Stimulated activated CD4-positive, alpha-beta T cell treated with anti-CD3 and anti-CD28 coated beads, Interleukin-4, amount 100 ng/mL, for 48 hours (primary cell): ENCODE measurements at places on chromosomes 12 and 14.

DNA sequence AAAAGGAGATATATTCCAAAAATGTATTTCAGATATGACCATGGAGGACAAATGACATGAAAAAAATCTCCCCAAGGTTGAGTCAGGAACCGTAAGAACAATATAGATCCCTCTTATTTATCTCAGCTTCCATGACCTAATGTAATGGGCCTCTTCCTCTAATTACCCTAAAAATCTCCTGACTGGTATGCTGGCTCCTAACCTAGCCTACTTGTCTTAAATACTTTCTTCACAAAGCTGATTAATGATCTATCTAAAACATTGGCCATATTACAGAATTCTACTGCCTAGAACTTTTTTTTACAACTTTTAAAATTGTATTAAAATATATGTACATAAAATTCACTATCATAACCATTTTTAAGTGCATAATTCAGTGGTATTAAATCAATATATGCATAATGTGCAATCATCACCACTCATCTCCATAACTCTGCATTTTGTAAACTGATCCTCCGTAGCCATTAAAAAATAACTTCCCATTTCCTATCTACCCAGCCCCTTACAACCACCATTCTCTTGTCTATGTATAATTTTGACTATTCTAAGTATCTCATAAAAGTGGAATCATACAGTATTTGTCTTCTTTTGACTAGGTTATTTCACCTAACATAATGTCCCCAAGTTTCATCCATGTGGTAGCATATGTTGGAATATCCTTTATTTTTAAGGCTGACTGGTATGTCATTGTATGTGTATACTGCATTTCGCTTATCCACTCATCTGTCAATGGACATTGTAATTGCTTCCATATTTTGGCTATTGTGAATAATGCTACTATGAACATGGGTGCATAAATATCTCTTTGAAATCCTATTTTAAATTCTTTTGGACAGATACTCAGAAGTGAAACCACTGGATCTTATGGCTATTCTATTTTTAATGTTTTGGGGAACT is 464.6 kb downstream of the ADAMTS20 start:
- DNase-seq: no peak

DNA sequence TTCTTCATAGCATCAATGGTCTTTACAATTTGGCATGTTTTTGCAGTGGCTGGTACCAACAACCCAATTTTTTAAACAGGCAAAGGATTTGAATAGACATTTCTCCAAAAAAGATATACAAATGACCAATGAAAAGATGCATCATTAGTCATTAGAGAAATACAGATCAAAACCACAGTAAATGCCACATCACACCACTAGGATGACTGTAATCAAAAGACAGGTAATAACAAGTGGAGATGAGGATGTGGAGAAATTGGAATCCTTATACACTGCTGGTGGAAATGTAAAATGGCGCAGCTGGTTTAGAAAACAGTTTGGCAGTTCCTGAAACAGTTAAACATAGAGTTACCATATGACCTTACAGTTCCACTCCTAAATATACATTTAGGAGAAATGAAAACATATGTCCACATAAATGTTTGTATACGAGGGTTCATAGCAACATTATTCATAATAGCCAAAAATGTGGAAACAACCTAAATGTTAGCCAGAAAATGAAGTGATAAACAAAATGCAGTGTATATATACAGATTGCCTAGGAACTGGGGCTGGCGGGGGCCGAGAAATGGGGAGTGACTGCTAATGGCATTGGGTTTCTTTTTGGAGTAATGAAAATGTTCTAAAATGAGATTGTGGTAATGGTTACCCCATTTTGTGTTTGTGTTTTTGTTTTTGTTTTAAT is 55.2 kb downstream of the TGFB3 start:
- no peak for DNase-seq

DNA sequence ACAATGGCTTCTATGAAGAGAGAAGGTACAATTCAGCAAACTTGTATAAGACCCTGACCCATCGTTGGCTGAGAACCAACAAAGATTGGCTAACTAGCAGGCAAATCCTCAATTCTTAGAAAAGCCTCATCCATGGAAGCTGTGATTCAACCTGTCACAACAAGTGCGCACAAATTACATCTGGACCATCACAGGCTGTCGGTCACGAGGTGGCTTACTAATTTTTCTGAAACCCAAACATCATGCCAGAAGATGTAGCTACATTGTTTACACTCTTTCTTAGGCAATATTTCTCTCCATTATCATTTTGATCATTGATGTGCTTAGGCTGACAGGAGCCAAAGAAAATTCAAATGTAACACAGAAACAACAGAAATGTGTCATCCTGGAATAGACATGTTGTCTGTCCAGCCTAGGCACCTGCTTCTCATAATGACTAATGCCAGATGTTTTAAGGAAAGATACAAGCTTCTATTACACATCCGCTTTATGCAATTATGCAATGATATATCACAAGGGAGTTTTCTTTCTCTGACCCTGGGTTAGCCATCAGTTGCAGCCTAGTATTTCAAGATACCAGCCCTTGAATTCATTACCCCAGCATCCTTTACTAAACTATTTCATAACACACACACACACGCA is 92.9 kb upstream of the DIO2 start:
- DNase-seq: no peak

GRCh38 chr12:31226639-31227038 is 99.3 kb downstream of the SINHCAF start:
- no peak for DNase-seq

DNA sequence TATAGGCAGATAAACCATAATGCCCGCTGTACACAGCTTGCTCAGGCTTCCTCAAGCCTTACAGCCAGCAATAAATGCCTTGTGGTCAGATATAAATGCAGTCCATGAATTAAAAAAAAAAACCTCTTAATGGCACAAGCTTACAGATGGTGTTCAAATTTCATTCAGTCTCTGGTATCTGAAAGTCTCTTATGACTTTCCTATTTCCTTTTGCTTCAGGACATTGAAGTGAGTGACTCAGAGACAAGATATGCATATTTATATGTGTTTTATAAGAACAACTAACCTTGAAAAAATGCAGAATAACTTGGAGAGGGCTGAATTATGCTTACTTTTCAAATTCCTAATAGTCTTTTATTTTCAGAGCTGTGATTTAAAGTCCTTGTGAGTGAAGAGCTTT is 426.9 kb upstream of the MIS18BP1 start:
- no peak for DNase-seq

DNA sequence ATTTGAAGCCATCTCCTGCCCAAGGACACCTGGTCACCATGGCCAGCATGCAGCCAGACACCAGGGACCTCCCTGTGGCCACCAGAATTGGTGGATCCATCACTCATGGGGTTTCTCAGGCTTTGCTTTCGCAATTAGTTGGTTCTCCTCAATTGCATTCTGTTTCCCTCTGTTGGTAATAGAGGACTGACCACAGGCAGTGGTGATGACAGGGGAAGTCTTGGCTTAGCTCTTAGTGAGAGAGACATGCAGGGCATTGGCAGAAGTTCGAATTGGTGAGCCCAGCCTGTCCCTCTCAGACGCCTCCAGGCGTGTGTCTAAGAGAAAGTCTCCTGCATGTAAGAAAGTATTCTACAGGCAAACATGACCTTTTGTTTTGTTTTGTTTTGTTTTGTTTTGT is 21.3 kb downstream of the HCAR2 start:
- DNase-seq: no peak

- peak; percentile 60 for DNase-seq
These were observed at the start of gene CCDC177 for GRCh38 chr14:69574263-69574953. Gene CCDC177, minus strand, starts transcription at chr14:69574871. Its CDS starts 1,249 bp downstream, at chr14:69573622.

- DNase-seq: no peak
These were observed 59.1 kb upstream of the NAP1L1 start for GRCh38 chr12:76143343-76144244.

DNA sequence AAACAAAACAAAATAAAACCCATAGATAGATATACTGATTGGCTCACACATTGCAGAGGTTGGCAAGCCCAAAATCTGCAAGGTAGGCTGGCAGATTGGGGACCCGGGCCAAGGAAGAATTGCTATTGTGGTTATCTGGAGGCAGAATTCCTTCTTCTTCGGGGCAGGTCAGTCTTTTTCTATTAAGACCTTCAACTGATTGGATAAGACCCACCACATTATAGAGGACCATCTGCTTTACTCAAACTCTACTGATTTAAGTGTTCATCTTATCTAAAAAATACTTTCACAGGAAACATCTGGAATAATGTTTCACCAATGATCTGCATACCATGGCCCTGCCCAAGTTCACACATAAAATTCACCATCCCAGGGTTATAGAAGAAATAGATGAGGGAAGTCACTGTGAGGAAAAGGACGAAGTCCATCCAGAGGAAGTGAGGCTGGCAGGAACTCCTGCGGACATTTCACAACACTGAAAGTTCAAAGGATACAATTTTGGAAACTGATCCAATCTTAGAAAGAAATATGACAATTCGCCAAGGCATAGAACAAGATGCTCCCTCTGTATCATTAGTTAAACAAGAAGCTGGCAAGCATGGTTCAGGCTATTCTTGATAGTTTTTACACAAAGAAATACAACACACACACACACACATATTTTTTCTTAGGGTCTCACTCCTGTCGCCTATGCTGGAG is 127.6 kb upstream of the MED13L start:
- no peak for DNase-seq

DNA sequence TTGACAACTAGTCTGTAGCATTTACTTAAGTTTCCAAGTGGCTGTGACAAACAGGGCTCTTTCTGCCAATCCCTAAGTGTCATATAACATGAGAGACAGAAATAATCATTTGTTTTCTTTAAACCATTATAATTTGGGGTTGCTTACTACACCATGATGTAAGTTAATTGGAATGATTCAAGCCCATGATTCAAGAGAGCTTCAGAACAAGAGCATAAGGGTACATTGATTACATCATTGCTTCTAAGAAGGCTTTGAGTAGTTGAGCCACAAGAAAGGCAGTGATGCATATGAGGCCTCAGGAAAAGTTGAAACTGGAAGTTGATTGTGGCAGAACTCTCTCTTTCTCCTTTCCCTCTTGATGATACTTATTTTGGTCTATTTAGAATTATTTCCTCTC is 444.0 kb downstream of the CCER1 start:
- no peak for DNase-seq

GRCh38 chr14:55600784-55601561 is 21.0 kb downstream of the KTN1 start:
- no peak for DNase-seq

- DNase-seq: no peak
These were observed 155.5 kb upstream of the CCND2 start for GRCh38 chr12:4118017-4118510.

- DNase-seq: peak; percentile 14
These were observed 107.7 kb upstream of the CAND1 start for GRCh38 chr12:67161322-67161918.

GRCh38 chr12:58844161-58844560 is 76.1 kb downstream of the LRIG3 start:
- DNase-seq: no peak

DNA sequence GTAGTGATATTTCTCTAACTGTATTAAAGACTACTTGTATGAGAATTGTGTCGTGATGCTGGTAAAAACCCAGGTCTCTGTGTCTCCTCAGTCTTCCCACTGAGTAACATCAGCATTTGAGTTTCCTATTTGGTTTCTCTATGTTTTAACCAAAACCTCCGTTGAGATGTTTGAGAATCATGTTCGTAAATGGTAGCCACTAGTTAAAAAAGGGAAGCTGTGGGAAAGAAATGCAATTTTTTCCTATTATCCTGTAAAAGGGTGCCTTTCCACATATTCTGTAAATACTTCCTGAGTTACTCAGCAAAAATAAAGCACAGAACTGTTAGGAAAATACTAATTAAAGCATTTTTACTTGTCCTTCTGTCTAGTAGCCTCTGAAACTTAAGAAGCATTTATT is 7.0 kb downstream of the CLEC1B start:
- DNase-seq: no peak

GRCh38 chr12:21509768-21510167 is 8.2 kb downstream of the GOLT1B start:
- no peak for DNase-seq

DNA sequence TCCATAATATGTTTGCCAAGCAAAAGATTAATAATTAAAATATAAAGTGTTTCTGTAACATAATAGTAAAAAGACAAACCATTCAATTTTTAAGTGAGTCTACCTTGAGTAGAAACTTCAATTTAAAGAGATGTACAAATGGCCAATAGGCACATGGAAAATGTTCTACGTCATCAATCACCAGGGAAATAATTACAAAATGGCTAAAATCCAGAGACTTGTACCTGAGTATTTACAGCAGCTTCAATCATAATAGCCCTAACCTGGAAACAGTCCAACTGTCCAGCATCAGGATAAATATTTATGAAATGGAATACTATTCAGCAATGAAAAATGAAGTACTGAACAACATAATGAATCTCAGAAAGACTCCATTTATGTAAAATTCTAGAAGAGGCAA is 95.5 kb upstream of the FAR2 start:
- DNase-seq: no peak

DNA sequence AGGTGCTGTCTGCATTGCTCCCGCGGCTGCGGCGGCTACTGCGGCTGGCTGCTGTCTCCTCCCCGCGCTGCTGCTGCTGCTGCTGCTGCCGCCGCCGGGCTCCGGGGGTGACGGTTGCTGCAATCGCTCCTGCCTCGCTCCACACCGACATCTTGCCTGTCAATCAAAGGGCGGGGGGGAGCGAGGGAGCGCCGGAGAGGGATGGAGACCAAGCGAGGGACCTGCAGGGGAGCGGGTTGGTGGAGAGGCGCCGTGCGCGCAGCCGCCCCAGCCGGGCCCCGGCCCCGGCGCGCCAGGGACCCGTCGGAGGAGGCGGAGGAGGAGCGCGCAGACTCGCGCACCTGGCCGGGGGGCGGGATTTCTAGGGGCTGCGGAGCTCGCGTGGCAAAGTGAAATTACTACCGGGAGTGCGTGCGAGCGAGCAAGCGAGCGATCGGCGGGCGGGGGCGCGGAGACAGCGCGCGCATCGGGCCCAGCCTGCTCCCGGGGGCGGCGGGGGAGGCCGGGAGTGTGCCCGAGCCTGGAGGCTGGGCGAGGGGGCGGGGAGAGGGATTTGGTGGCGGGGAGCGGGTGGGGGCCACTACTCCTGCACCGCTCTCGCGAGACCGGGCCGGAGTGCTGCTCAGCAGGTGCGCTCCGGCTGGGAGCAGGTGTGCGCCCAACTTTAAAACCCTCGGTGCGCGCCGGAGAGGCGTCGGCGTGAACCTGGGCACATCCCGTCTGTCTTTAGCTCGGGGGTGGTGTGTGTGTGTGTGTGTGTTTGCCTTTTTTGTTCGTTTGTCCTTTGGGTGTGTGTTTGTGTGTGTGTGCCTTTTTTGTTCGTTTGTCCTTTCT is at the start of gene KSR2:
TSS of gene KSR2 (minus strand) at position 165 of the 834 bp plus-strand sequence. CDS start 735 bp downstream, outside the sequence.
- peak; percentile 47 for DNase-seq
